ENCODE measurements at places on chromosomes 5 and 9.

GRCh38 chr9:34576597-34577399 lies 12.7 kb downstream of the CNTFR start:
- peak; percentile 23 for DNase-seq

DNA sequence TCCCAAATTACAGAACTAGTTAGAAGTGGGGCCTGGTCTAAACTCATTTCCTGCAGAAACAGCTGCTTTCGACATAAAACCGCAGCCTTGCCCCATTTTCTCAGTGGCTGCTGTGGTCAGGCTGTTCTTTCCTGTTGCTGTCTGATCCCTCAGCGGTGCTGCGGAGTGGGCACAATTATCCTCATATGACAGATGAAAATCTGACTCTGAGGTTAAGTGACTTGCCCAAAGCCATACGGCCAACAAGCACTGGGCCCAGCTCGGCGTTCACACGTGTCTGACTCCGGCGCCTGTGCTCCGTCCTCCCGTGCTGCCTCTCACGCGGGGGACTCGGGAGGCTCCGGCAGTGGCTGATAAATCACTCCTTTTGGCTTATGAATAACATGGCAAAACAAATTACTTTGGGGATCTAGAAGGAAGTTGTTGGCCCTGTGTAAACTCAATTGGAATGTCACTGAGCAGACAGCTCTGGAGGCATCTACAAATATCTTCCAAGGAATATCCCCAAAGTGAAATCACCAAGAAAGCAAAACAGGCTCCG lies 142.6 kb upstream of the LMX1B start:
- DNase-seq: peak; percentile 63

DNA sequence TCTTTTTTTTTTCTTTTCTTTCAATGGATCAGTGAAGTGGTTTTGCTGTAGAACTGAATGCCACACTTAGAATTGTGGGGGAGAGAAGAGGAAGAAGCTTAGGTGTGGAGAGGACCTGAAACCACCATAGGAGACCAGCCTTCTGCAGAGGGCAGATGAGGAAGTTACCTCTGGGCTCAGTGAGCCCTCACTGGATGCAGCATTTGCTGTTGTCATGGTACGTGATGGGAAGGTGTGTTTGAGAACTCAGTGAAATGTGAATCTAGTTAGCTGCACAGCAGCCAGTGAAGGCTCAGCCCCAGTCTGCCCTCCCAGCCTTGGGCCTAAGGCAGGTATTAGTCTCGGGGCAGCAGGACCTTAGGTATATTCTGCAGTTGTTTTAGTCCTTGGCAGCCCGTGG lies 17.5 kb downstream of the CYFIP2 start:
- DNase-seq: no peak

DNA sequence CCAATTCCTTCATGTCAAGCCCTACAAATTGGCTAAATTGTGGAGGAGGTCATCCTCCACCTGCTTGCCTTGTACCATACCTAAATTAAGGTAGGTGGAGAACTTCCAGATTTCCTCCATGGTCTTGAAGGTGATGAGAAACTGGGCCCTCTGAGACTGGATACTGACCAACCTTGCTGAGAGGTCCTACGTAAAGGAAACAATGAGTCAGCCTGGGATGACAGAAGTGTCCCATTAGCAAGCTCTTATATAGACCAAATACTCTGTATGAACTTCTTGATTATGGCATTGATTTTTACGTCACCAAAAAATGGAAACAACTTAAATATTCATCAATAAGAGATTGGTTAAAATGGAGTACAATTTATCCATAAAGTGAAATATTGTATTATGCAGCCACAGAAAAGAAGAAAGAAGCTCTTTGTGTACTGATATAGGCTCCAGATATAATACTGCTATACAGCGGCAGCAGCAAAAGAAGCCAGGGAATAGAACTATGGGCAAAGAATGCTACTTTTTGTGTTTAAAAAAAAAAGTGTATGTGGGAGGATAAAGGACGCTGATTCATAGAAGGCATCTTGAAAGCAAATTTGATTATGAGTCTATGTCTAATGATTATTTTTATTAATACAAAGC lies 18.3 kb downstream of the SH3TC2 start:
- DNase-seq: no peak

DNA sequence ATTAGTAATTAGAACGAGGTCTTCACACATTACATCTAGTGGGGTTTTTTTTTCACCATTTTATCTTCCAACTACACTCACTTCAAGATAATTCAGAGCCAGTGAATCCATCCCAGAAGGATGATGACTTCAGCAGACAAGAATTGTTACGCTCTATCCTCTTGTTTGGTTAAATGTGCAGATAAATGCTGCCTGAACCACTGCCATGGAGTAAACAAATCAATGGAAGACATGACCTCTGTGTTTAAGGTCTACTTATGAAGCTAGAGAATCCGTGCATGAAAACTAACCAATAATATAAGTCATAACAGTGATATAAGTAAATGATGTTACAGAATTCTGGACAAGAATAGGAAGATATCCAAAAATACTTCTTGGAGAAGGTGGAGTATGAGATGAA lies 602.6 kb downstream of the TLR4 start:
- DNase-seq: no peak

DNA sequence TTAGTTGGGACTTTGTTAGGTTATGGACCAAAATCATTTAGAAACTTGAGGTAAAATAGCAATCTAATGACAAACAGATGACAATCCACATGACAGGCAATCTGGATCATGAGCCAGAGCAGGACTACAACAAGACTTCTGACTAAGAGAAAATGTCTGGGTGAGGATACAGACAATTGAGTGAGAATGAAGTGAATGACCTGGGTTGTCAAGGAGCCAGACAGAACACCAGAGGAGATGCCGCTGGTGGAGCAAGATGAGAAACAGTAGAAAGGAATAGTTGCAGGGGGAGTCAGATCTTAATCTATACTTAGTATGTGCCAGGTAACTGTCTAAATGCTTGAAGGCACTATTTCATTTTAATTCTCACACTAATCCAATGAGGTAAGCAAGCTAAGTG lies 277.8 kb downstream of the PRELID2 start:
- no peak for DNase-seq

DNA sequence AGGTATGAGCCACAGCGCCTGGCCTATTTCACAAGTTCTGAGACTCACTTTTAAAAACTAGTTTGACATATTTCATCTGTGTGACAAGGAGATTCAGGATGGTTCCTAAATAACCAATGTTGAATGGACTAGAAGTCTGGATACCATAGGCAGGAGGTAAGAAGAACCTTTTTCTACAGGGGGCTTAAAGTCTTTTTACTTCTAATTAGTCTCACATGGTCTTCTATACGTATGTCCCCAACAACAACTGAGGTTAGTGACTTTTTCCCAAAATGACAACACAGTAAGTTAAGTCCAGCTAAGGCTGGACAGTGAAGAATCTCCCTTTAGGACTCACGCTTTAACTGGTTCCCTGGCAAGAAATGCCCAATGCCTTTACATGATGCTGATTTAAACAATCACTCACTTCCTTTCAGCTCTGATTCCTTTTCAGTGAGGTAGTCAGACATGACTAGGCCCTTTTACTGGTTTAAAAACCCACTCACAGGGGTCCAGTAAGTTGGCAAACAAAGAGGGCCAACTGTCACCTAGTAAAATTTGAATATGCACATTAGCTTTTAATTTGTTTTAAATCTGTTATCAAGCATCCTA lies 12.1 kb upstream of the HAUS6 start:
- DNase-seq: no peak

GRCh38 chr5:128546658-128547281 lies 8.7 kb upstream of the FBN2 start:
- DNase-seq: no peak

DNA sequence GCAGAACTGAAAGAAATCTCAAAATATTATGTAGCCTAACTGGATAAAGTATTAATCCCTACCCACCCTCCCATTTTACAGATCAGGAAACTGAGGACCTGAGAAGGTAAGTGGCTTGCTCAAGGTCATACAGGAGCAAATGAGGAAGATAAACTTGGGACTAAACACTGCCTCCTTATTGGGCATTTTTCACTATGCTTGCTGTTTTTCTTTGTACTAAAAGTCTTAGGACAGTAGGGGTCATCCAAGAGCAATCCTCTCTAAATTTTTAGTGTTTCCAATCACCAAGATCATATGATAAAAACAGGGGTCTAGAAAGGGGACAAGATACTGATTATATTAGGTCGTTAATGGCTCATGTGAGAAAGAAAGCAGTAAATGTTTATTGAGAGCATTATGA lies 80.8 kb downstream of the RORB start:
- DNase-seq: no peak
